ENCODE measurements at places on chromosomes 2 and 18. TPM values are rescaled to one million over a fixed set of nuclear protein-coding genes. Genes with fewer than 3 reads are reported as not detected.

PLEKHH2 gene
- 0.26 TPM for total RNA-seq

CCDC148 gene
- total RNA-seq: not detected

RGPD8 gene
- total RNA-seq: 7.7 TPM

GAREM1 gene
- not detected for total RNA-seq

DCDC2C gene
- total RNA-seq: not detected

TLX2 gene
- total RNA-seq: 0.12 TPM

SGPP2 gene
- 0.20 TPM for total RNA-seq

Data from natural killer cell treated with Interleukin-12 subunit alpha and Interleukin-12 subunit beta and Interleukin-15 and Interleukin-18, amount 100 ng/mL, for 72 hours (primary cell).